ENCODE measurements at places on chromosomes 2 and 18.
A peak's percentile ranks its signal among the peaks of the same experiment; 100 is the strongest.

- peak; percentile 92 for DNase-seq
These were observed 203.9 kb downstream of the MTX2 start for GRCh38 chr2:176473177-176473576.

GRCh38 chr2:223537115-223537514 lies 65.0 kb downstream of the SCG2 start:
- DNase-seq: no peak

DNA sequence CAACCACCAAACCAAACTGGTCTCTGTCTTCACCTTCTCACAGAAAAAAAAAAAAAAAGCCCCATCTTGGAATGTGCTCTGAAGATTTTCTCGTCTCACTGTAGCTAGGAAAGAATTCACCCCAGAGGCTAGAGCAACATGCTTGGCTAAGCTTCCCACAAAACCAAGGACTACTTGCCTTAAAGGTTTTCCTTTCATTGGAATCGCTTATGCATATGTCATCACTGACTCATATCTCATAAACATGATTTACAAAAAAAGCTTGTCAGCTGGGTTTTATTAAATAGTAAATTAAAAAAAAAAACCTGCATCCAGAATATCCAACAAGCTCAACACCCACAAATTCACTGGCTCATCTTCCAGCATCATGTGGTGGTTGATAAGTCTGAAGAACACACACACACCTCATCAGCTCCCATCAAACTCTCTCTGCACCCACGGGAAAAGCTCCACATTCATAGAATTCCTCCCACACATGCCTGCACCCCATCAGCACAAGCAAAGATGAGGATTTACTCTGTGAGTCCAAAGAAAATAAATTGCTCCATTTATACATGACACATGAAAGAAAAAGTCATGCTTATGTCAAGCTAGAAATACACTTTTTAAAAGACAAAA lies 182.0 kb upstream of the TRIB2 start:
- peak; percentile 64 for DNase-seq

DNA sequence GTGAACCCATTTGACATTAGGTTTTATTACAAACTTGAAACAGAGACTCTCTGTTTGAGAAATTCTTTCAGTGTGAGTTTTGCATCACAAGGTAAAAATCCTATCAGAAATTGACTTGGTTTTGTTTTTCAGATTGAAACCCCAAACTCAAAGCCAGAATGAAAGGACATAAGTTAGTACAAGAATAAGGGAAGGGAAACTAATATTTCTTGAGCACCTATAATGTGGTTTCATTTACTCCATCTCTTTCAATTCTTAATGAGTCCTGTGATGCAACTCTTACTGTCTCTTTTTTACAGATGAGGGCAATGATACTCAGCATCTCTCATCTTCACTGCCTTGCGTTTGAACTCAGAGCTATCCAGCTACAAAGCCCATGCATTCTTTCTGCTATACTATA lies 210.0 kb upstream of the SIX3 start:
- DNase-seq: no peak

DNA sequence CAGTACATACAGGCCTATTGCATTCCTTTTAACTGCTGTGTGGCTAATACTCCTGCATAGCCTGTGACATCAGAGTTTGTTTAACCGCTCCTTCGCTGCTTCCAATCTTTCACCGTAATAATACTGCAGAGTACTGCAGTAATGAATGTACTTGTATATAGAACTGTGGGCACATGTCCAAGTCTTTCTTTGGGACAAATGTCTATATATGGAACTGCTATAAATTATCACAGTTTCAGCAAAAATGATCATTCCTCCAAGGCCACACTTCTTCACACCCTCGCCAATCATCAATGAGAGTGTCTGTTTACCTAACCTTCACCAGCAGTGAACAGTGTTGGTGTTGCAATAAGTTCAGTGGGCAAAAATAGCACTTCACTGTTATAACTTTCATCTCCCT lies 230.4 kb downstream of the SP3 start:
- DNase-seq: no peak

- no peak for DNase-seq
These were observed 1229.0 kb upstream of the ZEB2 start for GRCh38 chr2:145748927-145749326.
